ENCODE measurements at places on chromosomes 2 and 18.

DNA sequence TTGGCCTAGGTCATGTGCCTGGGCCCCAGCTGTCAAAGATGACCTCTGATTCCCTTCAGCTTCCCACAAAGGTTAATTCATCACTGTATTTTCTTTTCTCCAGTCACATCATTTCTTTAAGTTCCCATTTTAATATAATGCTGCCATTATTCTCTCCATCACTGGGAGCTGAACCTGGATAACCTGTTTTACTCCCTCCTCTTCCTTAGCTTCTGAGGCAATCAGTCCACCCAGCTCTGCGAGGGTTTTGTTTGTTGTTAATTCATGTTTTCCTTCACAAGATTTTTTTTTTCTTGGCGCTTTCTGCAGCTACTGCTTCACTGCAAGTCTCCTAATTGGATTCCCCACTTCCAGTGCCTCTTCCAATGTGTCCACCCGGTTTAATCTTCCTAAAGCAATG, 5.1 kb upstream of the EML4 start:
- DNase-seq, result no peak

- no peak for DNase-seq
Measured at GRCh38 chr2:241074901-241075540, 27.1 kb downstream of the MTERF4 start.

- no peak for DNase-seq
Measured at GRCh38 chr2:64629329-64629781, 24.4 kb downstream of the SERTAD2 start.

GRCh38 chr2:165796129-165796528, 2.1 kb upstream of the GALNT3 start:
- no peak for DNase-seq

GRCh38 chr2:217735034-217735433, 267.8 kb downstream of the TNS1 start:
- no peak for DNase-seq

DNA sequence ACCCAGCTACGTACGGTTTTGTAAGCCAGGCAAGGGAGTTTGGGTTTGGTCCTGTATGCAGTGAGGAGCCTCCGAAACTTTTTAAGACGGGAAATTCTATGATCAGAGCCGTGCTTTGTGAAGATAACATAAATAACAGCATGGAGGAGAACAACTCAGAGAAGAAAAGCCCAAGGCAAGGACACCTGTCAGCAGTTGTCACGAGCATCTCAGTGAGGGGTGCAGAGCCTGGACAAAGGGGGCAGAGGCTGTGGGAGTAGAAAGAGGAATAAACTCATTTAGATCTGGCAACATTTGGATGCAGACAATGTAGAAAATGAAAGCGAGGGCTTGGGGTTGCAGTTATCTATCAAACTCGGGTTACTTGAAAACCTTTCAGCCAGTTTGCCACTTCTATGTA, 64.5 kb downstream of the CAVIN2 start:
- no peak for DNase-seq

- no peak for DNase-seq
Measured at GRCh38 chr2:241216211-241216761, 27.8 kb downstream of the ANO7 start.

- DNase-seq, result no peak
Measured at GRCh38 chr18:40056079-40056692, 1898.8 kb upstream of the PIK3C3 start.

DNA sequence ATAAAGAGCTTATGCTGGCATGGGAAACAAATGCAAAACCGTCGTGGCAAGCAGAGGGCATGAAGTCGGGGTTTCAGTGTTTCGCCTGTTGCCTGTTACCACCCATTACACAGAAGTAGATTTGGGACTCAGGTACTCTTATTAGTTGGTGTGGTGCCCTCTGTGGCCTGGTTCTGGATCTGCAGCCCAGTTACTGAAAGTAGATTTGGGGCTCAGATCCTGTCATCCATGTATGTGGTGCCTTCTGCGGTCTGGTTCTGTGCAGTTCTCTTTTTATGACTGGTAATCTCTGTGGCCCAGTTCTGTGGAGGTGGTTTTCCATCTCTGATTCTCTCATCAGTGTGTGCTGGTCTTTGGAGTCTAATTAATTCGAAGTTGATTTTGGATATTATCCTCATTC, 45.2 kb downstream of the ADNP2 start:
- peak; percentile 6 for DNase-seq

DNA sequence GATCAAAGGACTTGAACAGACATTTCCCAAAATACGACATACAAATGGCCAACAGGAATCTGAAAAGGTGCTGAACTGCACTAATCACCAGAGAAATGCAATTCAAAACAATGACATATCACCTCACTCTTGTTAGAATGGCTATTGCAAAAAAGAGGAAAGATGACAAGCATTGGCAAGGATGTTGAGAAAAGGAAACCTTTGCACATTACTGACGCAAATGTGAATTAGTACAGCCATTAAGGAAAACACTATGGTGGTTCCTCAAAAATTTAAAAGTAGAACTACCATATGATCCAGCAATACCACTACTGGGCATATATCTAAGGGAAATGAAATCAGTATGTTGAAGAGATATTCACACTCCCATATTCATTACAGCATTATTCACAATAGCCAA, 57.7 kb upstream of the ASPRV1 start:
- no peak for DNase-seq

DNA sequence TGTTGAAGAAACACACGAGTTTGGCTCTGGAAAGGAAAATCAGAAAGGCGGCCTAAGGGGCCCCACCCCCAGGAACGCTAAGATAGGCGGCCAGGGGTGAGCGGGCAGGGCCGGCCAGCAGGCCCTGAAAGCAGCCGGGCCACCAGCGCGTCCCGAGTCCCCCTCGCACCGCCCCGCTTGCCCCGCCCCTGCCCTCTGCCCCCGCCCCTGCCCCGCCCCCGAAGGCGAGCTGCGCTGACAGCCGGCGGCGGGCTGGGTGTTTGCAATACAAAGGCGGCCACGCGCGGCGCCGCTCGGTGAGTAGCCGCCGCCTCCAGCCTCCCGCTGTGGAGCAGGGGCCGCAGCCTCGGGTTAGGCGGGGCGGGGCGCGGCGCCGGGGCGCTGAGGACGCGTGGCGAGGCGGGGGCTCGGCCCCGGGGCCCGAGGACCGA, at the start of gene LPIN1:
TSS of gene LPIN1 (plus strand) at position 257 of the 431 bp plus-strand sequence. CDS start 18,910 bp downstream, outside the sequence.
- DNase-seq, result peak; percentile 41

- no peak for DNase-seq
Measured at GRCh38 chr18:80127635-80128034, 18.6 kb downstream of the ADNP2 start.
